ENCODE measurements at places on chromosomes 7 and 10.

DNA sequence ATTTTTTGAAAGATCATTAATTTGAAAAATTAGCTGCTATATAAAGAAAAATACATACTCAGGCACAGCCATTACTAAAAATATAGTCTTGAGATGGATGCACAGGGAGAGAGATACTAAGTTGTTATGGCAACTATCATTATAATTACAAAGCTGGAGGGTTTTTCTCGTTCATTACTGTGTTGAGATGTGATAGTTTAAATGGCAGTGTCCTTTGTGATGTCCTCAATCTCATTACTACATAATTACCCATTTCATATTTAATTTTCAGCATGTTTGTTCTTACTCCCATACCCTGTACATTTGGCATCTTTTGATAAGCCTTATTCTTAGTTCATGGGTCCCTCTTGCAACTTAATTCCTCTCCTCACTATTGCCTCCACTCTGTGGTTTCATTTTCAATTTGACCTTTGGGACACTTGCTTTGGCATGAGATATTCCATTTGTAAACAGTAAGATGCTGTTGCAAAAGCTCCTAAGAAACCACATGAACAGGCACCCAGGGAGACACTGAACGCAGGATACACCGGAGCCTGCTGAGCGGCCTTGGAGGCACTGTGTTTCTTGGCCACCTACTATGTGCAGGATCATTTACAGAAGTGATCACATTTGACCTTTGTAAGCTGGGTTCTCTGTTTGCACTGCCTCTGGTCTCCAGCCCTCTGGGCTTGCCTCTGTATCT, 4.8 kb upstream of the CPXM2 start:
- no peak for DNase-seq

- no peak for DNase-seq
Observed at GRCh38 chr7:23347033-23347681, 48.0 kb downstream of the MALSU1 start.

GRCh38 chr7:23333671-23334246, 34.6 kb downstream of the MALSU1 start:
- peak; percentile 72 for DNase-seq

- peak; percentile 59 for DNase-seq
Observed at GRCh38 chr7:91852263-91852741, 28.2 kb downstream of the MTERF1 start.

- no peak for DNase-seq
Observed at GRCh38 chr10:132735923-132736391, 50.0 kb downstream of the NKX6-2 start.

DNA sequence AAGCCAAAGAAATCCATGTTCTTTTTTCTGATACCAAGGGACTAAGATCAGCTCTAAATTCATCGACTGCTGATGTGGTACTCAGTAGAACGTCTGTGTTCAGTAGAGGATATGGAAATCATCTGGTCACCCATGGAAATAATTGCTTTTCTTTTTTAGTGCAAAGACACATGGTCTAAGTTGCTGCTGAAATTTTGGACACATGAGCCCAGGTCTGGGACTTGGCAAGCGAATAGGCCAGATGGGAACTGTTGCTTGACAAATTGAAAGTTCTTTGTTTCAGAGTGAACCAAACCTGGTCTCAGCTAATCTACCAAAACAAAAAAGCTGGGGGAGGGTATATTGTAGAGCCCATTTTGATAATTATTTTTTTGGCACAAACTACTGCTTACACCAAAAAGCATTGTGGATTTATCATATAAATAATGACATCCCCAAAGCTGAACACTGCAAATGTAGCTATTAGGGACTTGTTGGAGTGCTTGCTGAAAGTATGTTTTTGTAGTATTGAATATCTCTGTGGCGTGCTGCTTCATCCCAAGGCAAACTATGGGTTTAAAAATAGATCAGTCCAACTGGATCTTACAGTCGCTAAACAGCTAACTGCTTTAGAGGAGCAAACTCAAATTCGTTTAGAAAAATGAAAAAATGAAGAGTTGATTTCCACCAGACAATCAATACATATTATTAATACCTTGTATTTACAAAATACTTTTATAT, 144.7 kb downstream of the TRIL start:
- no peak for DNase-seq

DNA sequence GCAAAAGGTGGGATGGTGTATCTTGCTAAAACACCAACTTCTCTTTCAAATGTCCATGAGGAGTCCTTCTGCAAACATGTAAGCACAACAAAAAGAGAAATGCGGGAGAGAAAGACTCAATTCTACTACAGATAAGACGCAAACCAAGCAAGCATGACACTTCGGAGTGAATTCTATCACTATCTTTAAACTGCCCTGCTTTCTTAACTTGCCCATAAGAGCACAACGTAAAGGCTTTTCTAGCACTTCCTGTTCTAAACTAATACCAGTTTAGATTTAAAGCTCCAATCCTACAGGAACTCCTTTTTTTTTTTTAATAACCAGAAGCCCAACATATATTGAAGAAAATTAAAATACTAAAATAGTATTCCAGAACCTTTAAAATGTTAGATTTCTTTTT, 8.4 kb downstream of the RHEB start:
- DNase-seq, result no peak

DNA sequence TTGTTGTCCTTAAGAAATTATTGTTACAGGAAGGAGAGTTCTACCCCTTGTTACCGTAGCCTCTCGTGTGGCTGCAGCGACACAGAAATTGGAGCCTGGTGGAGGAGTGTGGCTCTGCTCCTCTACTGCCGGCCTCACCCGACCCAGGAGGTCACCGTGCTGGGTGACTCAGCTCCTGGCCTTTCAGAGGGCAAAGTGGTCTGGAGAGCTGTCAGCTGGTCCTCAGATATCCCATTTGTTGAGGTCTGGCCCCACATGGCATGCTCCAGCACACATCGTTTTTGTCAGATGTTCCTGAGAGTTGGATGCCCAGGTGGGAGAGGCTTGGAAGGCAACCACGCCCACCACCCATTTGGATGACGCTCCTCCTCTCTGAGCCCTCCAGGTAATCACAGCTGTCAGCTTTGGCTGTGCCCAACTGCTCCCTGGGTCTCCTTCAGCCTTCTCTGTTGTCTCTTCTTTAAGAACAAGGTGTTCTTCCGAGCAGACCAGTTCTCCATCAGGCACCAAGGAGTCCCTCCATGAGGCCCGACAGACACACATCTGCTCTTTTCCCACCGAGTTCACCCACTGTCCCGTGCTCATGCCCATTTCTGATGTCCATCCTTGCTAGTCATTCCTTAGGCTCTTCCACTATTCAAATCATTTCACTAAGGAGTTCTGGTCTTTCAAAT, 80.3 kb downstream of the RAMP3 start:
- DNase-seq, result peak; percentile 50

DNA sequence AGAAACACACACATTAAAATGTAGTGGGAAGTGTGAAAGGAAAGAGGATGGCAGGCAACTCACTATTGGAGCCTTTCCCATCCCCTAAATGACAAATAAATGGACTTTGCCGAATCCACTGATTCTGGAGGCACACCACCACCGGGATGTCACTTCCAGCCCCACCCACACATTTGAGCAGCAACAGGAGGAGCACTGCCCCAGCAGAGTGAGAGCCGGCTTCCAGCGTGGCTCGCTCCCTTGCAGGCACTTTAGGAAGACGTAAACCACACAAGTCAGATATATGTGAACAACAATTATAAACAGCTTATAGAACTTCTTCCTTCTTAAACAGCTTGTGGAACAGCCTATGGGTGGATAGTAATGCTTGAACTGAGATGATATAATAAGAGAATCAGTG, 191.0 kb downstream of the DGKI start:
- DNase-seq, result no peak

DNA sequence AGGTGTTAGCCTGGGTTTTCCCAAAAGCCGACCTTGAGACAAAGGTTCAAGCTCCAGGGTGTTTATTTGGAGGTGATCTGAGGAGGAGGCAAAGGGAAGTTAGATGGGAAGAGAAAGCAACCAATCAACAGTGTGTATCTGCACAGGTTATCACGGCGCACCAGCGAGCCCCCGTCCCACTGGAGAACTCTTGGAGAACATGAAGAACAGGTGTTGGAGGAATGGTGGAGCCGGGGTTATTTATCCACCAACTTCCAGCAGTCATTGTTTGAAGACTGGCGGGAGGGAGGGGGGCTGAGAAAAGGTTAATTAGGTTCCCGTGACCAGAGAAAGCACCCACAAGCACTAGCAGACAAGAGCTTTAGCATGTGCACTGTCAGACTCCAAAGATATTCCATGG, 282.5 kb upstream of the FOXK1 start:
- no peak for DNase-seq

GRCh38 chr10:88065383-88066049, 202.1 kb downstream of the PTEN start:
- DNase-seq, result no peak

DNA sequence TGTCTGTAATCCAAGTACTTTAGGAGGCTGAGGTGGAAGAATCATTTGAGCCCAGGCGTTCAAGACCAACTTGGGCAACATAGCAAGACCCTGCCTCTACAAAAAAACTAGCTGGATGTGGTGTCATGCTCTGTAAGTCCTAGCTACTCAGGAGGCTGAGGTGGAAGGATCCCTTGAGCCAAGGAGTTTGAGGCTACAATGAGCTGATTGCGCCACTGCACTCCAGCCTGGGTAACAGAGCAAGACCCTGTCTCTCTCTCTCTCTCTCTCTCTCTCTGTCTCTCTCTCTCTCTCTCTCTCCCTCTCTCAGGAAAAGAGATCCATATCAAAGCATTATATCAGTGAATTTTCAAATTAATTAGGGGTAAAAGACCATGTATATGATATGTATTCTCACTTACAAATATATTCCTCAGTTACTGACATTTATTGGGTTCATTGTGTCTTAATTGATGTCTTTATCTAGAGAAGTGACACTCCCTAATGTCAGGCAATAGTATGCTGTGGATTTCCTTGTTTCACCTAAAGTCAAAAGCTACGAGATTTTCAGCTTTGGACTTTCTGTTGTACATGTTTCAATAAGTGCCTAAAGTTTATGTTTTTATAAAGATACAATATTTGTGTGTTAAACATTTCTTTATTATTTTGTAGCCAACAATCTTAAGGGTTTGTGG, 76.7 kb downstream of the SHH start:
- DNase-seq, result no peak

DNA sequence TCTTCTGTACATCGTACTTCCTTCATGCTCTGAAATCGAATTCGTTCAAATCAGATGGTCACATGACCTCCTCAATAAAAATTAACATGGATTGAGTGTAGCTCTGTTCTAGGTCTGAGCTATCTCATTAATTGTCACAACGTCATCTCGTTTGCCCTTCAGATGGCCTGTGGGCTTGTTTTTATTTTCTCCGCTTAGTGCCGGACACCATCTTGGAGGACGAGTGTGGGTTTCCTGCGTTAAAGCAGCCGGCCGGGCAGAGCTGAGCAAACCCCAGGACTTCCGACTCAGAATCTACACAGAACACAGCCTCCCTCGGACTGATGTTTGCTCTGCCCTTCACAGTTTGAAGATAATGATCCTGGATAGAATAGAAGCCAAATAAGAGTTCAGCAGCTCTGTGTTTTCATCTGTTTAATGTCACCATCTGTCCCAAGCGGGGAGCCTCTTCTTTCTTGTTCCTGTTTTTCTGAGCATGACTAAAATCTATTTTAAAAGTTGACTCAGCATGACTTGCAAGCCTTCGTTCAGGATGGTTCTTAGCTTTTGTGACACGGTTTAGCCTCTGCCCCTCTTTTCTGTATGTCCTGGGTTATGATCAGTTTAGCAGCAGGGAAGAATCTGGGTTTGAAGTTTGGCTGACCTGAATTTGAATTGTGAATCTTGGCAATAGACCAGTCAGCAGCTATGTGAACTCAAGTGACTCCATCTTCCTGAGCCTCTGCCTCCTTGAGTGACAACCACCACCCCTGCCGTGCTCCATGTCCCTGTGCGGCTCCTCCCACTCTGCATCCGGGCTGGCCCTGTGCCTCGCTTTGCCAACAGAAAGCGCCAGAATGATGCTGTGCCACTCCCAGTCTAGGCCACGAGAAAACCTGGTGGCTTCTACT, 30.6 kb upstream of the GALNTL5 start:
- no peak for DNase-seq

DNA sequence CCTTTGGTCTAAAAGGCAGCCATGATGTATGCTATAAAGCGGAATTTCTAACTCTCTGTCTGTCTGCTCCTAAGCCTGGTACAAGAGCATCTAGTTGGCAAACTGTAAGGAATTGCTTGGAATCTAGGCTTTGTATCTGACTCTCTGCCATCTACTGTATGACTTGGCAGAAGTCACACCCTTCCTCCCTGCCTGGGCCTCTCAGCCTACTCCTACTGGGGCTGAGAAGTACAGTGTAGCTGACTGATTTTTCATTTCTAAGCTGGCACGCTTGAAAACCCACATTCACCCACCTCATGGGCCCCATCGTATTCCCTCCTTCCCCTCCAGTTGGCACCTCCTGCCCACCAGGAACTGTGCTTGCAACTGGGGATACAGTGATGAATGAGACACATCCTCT, 435.2 kb downstream of the PLXNA4 start:
- DNase-seq, result no peak

- no peak for DNase-seq
Observed at GRCh38 chr7:142709921-142710320, 39.4 kb upstream of the PRSS1 start.

DNA sequence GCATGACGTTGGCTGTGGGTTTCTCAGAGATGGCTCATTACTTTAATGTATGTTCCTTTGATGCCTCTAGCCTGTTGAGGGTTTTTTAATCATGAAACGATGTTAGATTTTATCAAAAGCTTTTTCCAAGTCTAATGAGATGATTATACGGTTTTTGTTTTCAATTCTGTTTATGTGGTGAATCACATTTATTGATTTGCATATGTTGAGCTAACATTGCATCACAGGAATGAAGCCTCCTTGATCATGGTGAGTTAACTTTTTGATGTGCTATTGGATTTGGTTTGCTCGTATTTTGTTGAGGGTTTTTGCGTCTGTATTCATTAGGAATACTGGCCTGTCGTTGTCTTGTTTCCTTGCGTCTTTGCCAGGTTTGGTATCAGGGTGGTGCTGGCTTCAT, 52.3 kb upstream of the PTPN12 start:
- DNase-seq, result no peak

GRCh38 chr7:103499976-103500375, 54.0 kb upstream of the SLC26A5 start:
- no peak for DNase-seq

DNA sequence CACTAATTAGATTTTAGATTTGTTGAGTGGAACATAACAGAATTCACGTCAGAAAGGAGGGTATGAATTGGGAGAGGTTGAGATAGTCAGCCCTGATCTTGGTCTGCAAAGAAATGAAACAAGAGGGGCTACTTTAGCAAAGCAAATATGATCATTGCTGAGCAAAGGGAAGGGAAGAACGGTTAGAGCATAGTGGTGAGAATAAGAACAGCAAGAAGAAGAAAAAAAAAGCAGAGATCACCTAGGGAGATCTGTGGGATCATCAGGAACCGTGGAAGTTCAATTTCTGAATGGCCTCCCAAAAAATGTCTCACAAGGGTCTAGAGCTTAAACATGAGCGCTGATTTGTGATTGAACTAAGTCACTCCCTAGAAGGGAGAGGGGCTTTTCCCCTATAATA, 156.1 kb downstream of the DGKI start:
- DNase-seq, result no peak

GRCh38 chr10:125158601-125159485, 1.5 kb downstream of the CTBP2 start:
- DNase-seq, result peak; percentile 50

Measured in urothelium cell line (cell line).